ENCODE measurements at places on chromosomes 4 and X. TPM values are rescaled to one million over a fixed set of nuclear protein-coding genes. Genes with fewer than 3 reads are reported as not detected.

- no peak for DNase-seq
These were observed 74.2 kb downstream of the BEND4 start for GRCh38 chr4:42078184-42078801.

DNA sequence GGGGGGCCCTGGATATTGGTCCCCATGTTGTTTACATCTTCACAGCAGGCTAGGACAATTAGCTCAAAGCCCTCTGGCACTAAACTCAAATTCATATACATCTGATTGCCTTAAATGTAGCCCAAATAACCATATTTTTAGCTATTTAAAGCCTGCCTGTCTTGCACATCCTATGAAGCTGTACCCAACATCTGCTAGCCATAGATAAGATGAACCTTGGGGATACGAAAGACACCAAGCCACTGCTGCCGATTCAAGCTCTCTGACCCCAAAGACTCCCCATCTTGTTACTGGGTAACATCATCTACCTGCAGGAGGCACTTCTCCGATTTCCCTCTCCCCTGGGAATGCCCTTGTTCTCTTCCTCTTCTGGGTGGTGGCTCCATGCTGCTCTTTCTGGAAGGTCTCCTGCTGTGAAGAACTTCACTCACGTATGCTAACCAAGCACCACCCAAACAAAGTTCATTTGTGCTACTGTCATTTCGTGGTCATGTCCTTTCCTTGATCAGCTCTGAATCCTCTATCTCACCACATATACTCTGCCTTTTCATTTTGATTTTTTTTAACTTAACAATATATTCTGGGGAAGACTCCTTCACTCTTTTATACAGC, 107.7 kb upstream of the ATXN3L start:
- no peak for DNase-seq

The H2AZ1 gene
- polyA plus RNA-seq: 154 TPM

DNA sequence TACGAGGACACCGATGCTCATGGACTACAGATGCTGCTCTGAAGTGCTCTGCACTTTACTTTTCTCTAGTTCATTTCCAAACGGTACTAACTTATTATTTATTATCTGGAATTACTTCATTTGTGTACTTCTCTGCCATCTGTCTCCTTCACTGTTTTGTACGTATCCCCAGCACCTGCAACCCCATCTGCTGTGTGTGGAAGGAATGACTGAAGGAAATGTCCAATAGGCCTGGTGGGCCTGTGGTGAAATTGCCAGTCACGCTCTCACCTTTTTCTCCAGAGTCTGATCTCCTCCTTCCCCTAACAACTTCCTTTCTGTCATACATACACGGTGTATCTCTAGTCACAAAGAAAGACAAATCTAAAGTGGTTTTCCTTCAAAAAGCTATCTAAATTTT, 12.9 kb downstream of the TMEM154 start:
- DNase-seq: no peak

GRCh38 chr4:142473960-142474338, 372.2 kb downstream of the INPP4B start:
- DNase-seq: no peak

GRCh38 chr4:77699731-77700210, 94.2 kb downstream of the CXCL13 start:
- DNase-seq: no peak

- DNase-seq: no peak
These were observed 29.3 kb downstream of the WDR1 start for GRCh38 chr4:10087152-10087791.

The MAEA gene
- polyA plus RNA-seq: 65.0 TPM

The GPR119 gene
- not detected for polyA plus RNA-seq

The TMEM271 gene
- polyA plus RNA-seq: not detected

The RBM3 gene
- 86.9 TPM for polyA plus RNA-seq

DNA sequence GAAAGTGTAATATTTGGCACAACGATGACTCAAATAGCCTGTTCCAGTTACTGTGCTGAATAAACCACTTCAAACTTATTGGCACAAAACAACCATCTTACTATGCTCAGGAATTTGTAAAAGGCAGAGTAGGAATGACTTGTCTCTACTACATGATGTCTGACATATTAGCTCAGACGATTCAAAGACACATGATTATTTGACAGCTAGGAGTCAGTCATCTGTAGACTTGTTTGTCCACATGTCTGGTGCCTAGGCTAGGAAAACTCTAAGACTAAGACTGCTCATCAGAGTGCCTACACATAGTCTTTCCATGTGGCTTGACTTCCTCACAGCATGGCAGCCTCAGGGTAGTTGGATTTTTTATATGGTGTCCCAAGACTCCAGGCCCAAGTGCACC, 154.5 kb downstream of the FANCB start:
- no peak for DNase-seq

The FMR1 gene
- polyA plus RNA-seq: 23.1 TPM

- peak; percentile 54 for DNase-seq
These were observed 24.8 kb downstream of the HOPX start for GRCh38 chr4:56656346-56656643.

GRCh38 chr4:178976861-178977260, 1534.6 kb upstream of the AGA start:
- no peak for DNase-seq

DNA sequence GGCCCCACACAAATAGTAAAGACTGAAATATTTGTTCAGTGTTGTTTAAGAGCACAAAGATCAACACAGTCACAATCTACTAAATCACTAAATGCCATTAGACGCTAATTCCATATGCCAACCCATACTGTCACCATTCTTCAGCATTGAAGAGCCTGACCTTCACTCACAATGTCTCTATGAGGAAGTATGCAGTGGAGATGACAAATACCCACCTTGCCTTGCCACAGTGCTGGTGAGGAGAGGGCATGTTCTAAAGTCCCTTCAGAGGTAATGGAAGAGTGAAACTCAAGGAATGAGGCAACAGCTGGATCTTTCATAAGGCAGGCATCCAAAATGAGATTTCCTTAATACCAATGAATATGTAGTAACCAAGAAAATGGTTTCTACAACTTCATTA, 50.4 kb downstream of the FRMD7 start:
- no peak for DNase-seq

The SLC49A3 gene
- 12.6 TPM for polyA plus RNA-seq

The SUV39H1 gene
- 2.8 TPM for polyA plus RNA-seq

- DNase-seq: no peak
These were observed 55.4 kb upstream of the TBC1D14 start for GRCh38 chr4:6854098-6854744.

The YIPF7 gene
- polyA plus RNA-seq: not detected

DNA sequence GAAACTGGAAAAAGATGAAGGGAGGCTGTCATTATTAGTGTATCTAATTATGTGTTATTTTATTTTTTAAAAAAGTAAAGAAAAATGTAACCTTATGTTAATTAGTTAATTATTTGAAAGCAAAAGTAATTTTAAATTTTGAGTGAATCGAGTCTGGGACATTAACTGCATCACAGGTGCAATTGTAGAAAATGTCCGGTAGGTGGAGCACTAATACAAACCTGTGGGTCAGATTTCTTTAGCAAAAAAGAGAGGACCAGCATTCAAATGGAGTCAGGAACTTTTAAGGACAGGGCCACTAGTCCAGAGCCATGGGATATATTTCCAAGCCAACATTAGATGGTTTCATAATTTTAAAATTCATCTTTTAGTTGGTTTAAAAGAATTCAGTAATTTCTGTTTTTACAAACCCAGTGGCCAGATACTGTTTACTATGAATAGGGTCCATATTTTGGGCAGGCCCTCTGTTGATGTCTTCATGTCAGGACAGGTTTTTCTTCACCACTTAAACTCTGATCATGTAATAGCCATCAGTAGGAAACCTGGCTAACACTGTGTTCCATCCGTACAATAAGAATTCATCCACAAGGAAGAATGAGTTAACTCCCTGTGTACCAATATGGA, 27.2 kb downstream of the BST1 start:
- peak; percentile 69 for DNase-seq

The CDS1 gene
- polyA plus RNA-seq: 13.5 TPM

DNA sequence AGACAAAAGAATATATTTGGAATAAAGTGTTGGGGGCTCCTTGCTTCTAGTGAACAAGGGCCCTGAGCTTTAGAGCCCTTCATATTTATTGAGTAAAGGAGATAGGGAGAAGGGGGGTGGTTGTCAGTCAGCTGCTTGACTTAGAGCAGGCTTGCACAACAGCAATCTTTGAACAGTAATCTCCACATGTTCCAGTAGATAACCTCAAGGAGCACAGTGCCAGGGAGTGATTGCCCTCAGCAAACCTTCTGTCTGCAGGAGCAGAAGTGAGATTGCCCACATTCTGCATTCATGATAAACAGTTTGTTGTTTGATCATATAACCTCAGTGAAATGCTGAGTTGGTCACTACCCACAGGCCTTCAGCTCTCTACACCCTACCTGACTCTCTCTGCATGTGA, 205.8 kb upstream of the CXCL13 start:
- DNase-seq: no peak

Data from kidney (tissue), 22 donors.